ENCODE measurements at places on chromosomes 2 and 18.

- no peak for DNase-seq
Observed at GRCh38 chr2:96114546-96114902, 1.8 kb downstream of the ADRA2B start.

DNA sequence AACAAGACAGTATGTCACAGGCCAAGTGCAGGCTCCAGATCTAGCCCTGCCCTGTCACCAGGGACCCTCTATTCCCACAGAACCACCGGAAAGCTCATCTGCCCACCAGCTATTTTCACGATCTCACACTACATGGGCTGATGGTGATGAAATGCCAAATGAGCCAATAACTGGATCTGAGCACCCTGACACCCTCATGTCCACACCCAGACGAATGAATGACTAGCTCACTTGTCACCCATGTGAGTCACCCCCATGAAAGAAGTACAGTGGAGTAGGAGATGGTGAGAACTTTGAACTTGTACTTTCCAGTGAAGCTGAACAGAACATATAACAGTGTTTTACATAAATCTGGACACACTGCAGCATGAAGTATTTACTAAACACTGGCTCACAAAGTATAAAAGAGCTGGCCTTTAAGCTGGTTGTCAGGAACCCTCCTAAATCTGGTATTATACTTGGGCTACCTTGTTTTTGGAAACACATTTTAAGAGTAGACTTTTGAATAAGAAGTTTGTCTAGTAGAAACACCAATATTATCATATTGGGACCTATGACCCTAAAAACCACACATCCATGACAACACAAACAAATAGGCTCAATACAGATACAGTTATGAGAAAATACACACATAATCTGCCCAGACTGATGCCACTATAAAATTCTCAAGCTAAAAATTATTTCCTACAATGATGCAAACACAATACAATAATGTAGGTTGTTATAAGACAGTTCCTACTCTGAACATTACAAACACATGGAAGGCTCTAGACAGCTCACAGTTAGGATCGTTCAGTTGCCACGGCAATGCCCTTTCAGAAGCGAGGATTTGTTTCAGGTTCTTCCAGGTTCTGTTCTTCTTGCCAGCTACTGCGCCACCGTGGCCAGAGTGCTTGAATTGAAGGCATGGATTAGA, 19.0 kb downstream of the INO80C start:
- no peak for DNase-seq

- DNase-seq, result peak; percentile 67
Observed at GRCh38 chr2:223779877-223780276, 57.5 kb downstream of the AP1S3 start.

DNA sequence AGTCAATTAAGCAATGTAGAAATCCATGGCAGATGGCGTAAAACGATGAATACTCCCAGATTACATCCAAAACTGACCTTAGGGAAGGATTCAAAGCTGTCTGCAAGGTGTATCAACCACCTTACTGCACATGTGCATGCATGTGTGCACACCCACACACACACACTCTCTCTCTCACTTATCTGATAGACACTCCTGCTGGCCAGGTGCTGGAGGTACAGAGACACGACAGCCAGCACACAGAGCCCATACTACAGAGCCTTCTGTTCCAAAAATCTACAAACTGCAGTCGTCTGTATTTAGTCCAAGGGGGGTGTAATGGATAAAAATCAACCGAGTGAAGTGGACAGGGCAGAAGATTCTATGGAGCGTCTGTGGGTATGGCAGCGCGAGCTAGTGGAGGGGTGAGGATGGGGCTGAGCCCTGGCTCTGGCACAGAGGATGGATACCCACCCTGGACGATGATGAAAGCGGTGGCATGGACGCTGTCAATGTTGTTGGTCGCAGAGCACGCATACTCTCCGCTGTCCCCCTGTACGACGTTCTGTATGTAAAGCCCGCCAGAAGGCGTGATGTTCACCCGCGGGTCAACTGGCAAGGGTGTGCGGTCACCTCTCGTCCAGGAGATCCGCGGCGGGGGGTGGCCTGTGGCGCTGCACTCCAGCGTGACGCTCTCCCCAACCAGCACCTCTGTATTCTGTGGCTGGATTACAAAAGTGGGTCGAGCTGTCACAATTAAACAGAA, 78.4 kb downstream of the PXDN start:
- DNase-seq, result no peak

DNA sequence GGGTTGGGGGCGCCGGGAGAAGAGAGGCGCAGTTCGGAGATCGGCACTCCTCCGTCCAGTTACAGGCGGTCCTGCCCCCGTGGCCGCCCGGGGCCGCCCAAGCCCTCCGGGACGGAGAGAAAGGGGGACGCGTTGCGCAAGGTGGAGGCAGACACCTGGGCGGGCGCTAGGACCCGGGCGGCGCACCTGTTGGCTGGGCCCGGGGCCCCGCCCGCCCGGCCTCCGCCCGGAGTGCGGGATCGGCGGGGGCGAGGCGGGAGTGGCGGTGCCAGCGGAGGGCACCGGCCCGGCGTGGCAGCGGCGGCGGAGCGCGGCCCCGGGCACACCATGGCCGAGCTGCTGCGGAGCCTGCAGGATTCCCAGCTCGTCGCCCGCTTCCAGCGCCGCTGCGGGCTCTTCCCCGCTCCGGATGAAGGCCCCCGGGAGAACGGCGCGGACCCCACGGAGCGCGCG, at the start of gene SGPP2:
TSS of gene SGPP2 (plus strand) at position 268 of the 453 bp plus-strand sequence. CDS start at position 328, 60 bp downstream.
- DNase-seq, result peak; percentile 73

DNA sequence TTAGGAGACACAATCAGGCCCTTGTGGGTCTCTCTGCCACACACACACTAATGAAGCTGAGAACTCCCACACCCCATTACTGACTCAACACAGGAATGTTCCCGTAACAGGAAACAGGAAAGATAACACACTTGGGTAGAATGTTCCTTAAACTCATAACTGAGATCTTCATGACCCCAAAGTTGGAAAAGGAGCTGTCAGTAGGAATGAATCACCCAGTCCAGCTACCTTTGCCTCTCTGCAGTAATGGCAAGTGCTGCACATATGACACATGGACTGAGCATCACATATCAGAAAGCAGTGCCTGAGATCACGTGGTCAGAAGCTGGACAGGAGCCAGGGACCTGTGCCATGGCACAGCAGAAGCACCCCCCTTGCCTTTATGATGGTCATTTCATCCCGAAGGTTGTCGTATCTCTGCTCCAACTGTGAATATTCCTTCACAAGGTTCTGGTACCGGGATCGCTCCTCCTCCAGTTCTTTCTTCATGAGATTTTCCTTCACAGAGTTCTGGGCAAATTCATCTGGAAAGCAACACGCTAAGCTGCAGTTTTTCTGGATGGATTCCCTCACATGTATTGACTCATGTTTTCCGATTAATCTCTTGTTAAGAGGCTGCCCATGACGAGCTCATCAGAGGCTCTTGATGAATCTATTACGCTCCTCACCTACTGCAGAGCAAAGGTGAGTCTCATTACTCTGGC, 65.4 kb upstream of the ACAA2 start:
- DNase-seq, result no peak

GRCh38 chr2:133919285-133919684, 334.6 kb upstream of the MGAT5 start:
- no peak for DNase-seq

GRCh38 chr18:3725115-3725514, 275.1 kb downstream of the TGIF1 start:
- DNase-seq, result no peak

DNA sequence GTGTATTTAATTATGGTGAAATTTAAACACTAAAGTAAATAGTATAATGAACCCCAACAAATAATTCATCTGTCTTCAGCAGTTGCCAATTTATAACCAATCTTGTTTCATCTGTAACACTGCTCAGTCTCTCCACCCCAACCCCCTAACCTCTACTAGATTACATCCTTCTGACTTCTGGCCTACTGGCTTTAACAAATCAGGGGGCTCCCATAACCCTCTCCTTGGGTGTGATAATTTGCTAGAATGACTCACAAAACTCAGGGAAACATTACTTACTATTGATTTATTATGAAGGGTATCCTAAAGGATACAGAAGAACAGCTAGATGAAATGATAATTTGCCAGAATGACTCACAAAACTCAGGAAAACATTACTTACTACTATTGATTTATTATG, 50.7 kb downstream of the PIK3C3 start:
- DNase-seq, result no peak

GRCh38 chr2:196453613-196454047, 185.9 kb upstream of the CCDC150 start:
- DNase-seq, result peak; percentile 31

GRCh38 chr2:206535260-206535986, 92.1 kb downstream of the ADAM23 start:
- DNase-seq, result no peak

DNA sequence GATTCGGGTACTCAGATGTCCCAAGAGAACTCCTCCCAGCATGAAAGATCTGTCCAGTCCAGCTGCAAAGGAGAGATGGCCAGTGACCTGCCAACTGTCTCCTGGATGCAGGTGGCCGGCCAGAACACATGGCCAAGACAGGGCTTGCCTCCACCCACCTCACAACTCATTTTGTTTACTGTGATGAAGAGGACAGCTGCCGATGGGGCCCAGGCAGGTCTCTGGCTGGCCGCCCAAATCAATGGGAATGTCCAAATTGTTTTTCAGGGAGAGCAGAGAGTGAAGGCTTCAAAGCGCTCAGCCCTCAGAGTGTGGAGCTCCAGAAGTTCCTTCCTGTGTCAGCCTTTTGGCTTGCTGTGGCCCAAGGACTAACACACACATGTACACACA, 41.9 kb downstream of the FOSL2 start:
- no peak for DNase-seq

GRCh38 chr2:189018631-189019030, 44.5 kb downstream of the COL3A1 start:
- no peak for DNase-seq

DNA sequence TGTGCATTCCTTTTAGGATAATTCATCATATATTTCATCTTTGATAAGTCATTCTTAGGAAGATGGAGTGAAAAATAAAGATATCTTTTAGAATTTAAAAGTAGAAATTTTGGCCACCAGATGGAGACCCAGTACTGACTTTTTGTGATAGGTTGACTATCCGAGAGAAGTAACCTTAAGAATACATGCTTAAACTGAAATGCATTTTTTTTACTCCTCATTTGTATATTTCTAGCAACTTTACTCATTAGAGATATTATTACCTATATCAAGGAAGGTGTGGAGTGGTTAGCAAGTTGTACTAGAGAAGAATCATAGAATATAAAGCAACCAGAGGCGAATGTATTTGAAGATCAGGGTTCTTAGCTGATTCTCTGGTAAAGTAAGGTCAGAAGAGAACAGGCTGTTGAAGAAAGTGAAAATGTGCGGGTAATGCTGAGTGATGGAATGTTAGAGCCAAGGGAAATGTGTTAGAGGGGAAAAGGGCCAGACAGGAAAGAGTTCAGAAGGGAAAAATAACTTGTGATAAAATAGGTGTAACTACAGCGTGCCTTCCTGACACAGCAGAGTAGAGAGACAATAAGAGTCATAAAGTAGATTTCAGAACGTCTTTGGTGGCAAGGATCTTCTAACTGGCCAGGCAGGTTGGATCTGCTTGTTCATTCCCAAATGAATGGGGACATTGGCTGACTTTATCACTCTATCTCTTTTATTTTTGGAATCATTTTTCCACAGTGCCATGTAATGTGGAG, 52.3 kb downstream of the TDRD15 start:
- no peak for DNase-seq

- no peak for DNase-seq
Observed at GRCh38 chr18:36808681-36809080, 20.1 kb downstream of the TPGS2 start.

DNA sequence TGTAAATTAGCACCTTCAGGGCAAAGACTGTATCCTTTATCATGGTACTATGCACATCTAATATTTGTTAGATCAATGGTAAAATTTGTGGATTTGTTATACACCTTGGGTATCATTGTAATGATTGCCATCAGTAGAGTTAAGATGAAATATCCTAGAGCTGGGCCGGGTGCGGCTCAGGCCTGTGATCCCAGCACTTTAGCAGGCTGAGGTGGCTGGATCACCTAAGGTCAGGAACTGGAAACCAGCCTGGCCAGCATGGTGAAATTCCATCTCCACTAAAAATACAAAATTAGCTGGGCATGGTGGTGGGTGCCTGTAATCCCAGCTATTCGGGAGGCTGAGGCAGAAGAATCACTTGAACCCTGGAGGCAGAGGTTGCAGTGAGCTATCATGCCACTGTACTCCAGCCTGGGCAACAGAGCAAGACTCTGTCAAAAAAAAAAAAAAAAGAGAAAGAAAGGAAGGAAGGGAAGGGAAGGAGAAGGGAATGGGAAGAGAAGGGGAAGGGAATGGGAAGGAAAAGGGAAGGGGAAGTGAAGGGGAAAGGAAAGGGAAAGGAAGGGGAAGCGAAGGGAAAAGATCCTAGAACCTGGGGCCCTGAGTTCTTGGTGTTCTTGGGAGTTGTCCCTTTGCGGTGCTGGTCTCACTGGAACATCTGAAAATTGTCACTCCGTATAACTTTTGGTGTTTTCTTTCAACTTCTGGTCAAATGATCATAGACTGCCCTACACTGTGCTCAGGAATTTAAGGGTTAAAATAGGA, 71.1 kb upstream of the NEUROD1 start:
- DNase-seq, result no peak

- DNase-seq, result no peak
Observed at GRCh38 chr2:217539126-217539525, 463.7 kb downstream of the TNS1 start.

GRCh38 chr2:241194811-241195210, 6.3 kb downstream of the ANO7 start:
- DNase-seq, result no peak

DNA sequence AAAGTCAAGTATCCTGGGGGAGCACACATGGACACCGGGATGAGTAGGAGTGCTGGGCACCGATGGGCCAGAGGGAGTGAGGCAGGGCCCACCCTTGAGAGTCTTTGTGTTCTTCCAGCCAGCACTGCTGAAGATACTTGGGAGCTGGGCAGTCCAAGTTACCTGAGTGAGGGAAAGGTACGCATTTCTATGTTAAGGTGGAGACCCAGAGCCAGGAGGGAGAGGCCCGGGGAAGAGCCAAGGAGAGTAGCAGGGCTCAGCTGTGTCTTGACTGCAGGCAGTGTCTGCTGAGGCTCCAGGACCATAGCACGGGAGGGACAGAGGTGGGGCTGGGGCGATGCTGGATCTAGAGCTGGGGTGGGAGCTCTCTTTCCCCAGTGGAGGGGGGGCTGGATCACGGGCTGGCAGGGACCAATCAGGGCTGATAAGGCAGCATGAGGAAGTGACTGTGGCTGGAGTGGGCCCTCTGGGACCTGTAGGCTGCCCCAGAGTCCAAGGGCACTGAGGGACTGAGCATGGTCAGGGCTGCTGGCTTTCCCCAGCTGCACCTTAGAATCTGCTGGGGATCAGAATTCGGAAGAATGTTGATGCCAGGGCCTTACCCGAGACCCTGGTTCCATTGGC, 289.2 kb downstream of the PHLPP1 start:
- no peak for DNase-seq

GRCh38 chr18:64806691-64807090, 657.8 kb upstream of the LINC00305 start:
- DNase-seq, result no peak

- DNase-seq, result no peak
Observed at GRCh38 chr2:131659168-131659572, 131.5 kb downstream of the CCDC74A start.

DNA sequence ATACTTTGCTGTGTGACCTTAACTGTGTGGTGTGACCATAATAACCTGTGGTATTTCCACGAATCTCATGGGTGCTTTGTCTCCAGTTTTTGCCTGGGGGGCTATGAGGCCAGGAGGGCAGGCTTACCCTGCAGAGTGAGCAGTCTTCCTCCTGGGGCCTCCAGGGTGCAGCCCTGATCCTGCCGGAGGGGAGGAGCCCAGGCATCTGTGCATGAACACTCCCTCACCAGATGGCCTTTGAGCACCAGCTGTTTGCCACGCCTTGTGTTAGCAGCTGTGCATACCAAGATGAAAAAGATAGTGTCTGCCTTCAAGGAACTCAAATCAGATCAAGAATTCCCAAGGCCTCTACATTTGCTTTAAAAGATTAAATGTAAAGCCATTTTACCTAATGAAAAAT, 75.0 kb upstream of the RBM44 start:
- peak; percentile 34 for DNase-seq

Measured in GM13977 (cell line).